Esophagus mucosa (tissue), 1 donor: ENCODE measurements at places on chromosomes 13 and 19. TPM values are rescaled to one million over a fixed set of nuclear protein-coding genes. Genes with fewer than 3 reads are reported as not detected.

Gene KLK7
- 146 TPM for total RNA-seq

Gene CYP4F2
- total RNA-seq = not detected

Gene F7
- not detected for total RNA-seq

Gene IGFL2
- total RNA-seq = 2.3 TPM

Gene SMIM24
- total RNA-seq = not detected

Gene RAB3A
- total RNA-seq = 1.1 TPM

Gene ACTL9
- total RNA-seq = not detected

Gene ADGRE2
- 1.5 TPM for total RNA-seq

Gene MLNR
- not detected for total RNA-seq

Gene ERCC5
- 20.0 TPM for total RNA-seq

Gene ARRDC5
- not detected for total RNA-seq

Gene MAST1
- not detected for total RNA-seq
